ENCODE measurements at places on chromosomes 5 and 9.
A peak's percentile ranks its signal among the peaks of the same experiment; 100 is the strongest.

- DNase-seq = peak; percentile 45
Measured at GRCh38 chr9:126856326-126856877, 4.0 kb upstream of the ZBTB34 start.

DNA sequence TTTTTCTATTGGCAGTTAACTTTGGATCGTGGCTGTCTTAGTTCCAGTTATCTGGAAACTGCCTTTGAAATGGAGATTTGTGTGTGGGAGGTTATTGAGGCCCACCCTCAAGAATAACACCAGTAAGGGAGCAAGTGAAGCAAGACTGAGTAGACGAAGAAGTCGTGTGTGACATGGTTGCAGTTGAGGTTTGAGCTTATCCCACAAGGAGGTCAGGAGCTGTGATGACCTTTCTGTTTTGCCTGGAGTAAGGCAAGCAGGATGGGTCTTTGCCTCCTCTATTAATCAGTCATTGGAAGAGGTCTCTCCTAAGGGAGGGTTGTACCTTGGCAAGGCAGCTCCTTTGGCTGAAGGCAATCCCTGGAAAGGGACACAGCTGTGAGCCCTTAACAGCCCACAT lies 49.6 kb upstream of the CTXN3 start:
- no peak for DNase-seq

DNA sequence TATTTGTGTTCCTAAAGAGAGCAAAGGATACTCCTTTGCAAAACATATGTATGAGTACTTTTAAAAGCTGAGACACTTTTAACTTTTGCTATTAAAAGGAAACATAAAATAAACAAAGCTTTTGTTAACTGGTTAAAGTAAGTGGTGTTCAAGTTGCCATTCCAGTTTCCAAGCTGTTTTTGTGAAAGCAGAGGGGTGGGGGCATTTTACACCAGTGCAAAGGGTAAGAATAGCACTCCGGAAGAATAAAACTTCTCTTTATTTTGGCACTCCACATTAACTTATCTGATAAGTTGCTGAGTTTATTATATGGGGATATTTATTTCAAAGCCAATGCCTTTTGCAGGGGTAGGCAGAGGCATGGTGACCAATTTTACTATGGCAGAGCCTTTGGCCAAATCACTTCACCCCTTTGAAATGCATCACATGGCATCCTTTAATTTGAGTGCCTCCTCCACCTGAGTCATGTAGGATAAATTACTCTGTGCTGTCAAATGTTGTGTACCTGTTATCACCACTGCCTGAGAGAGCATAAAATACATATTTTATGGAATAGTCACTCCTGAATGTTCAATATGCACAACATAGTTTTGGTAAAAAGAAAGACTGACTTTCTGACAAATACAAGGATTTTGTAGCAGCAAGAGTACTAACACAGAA lies 62.9 kb downstream of the MLLT3 start:
- DNase-seq = no peak

DNA sequence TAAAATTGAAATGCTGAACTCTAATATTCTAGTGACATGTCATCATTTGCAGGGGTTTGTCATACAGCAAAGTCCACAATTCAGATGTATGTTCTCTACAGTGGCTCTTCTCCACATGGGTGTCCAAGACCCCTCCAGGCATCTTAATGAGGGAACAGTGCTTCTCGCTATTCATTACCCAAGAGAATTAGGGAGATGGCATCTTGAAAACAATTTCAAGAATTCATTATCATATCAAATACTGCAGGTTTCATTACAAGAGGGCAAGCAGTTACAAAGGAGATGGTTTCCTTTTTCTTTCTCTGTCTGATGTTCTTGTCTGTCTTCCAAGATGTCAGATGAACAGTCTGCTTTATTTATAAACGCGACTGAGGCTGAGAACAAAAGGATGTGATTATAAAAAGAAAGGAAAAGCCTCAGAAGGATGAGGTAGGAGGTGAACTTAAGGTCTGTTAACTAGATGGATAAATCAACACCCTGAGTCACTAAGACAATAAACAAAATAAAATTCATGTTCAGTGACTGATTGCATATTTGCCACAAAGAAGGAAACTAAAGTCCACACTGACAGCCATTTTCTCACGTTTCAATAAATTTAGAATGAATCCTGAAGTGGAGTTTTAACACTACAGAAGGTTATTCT lies 326.7 kb upstream of the EFNA5 start:
- no peak for DNase-seq

DNA sequence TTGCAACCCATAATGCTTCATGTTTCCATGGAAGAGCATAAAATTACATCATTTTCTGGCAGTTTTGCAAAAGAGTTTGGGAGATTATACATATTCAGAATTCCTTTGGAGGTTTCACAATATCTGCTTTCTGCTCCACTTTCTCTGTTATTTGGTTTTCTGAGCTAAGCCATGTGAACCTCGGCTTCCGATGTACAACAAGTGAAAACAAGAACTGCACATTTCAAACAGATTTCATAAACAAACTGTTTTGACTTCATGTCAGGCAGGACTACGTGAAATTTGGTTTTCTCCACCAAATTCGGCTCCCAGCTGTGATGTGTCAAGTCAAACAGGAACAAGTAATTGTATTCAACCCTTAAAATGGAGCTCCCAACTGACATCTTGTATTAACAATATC lies 609.8 kb downstream of the IRX1 start:
- no peak for DNase-seq

GRCh38 chr5:157816682-157817386 lies 42.1 kb downstream of the CLINT1 start:
- DNase-seq = peak; percentile 13

- no peak for DNase-seq
Measured at GRCh38 chr9:120066315-120066714, 513.7 kb downstream of the CDK5RAP2 start.

GRCh38 chr5:55227664-55228430 lies 732 bp upstream of the MCIDAS start:
- peak; percentile 6 for DNase-seq

GRCh38 chr5:56656846-56657726 lies 158.3 kb upstream of the MAP3K1 start:
- no peak for DNase-seq

- no peak for DNase-seq
Measured at GRCh38 chr5:58188262-58188651, 271.6 kb downstream of the PLK2 start.

DNA sequence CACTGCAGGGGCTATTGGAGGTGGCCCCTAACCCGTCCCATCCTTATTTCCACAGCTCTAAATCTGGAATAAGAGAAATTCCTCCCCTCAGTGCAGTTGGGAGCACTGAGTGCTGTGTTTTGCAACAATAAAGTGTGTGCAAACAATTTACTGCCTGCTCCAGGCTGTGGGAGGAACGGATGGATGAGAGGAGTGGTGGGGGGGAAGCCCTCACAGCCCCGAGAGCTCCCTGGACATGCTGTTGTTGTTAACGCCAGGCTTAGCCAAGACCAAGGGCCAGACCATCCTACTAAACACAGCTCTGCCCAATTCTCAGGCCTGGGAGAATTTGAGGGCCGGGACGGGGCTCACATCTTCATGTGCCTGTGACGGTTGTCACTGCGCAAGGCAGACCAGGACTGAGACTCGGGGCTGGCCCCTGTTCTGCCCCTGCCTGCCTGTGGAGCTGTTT lies 200.2 kb downstream of the DAB2IP start:
- DNase-seq = no peak

DNA sequence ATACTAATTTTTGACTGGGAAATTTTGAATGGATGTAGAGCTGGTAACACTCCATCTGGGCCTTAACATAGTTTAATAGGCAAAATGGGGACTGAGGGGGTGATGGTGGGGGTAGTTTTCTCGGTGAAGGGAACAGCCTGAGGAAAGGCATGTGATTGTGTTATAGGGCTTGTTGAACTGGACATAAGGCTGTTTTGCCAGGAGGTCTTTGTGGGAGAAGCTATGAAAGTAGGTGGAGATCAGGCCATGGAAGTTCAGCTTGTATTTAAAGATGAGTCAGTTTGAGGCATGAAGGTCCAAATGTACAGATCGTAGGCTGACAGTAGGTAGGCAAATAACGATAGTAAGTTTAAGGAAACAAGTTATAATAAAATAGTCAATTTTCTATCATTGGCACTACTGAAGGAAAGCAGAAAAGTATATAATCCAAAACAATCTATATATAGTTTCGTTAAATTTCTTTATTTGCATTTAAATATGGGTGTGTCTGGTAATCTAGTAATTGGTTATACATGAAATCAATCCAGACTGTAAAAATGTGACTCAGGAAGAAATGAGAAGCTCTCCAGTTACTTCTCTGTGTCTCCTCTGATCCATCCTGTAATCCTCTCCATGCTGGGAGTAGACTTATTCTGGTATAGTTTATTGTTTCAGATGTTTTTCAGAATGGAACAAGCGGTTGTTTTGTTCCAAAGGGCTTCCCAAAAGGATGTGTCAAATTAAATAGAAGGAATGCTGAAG lies 2.8 kb downstream of the CSNK1G3 start:
- DNase-seq = no peak

DNA sequence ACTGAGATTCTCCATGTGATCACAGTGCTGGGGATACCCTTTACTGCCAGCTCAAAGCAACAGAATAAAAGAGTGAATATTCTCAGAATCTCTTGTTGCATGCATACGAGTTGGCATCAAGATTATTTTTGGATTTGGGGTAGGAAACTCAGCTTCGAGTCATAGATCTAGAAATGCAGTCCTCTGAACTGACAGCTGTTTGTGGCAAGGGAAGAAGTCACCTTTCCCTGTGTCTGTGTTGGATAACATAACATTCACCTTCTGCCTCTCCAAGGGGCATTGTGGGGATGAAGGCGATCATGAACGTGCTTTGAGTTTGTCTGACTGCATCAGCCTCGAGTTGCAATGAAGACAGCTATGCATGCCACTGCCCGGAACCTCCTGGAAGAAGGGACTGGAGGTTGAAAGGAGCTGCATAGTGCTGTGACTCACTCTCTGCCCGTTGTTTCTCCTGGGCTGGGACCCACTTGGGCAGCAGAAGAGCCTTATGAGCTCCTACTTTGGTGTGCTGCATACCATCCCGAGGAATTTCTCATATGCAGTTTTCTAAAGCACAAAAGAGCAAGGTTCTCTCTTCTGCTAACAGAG lies 231.7 kb downstream of the ARHGAP26 start:
- DNase-seq = no peak

DNA sequence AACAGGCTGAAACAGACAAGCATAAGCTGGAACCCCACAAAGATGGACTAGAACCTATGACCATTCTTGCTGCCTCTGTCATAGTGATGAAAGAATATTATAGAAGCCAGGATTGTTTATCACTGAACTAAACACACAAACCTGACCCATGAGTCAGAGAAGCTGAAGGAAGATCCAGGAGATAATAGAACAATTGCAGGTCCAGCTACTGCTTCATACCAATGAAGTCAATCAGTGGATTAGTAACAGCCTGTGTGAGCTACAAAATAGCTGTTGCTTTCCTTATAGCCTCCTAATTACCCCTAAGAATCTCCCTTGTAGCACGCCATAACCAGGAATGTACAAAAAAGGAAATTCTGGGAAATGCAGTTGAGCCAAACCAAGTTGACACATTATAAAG lies 459.9 kb upstream of the ZNF462 start:
- DNase-seq = no peak

- DNase-seq = no peak
Measured at GRCh38 chr9:113787871-113788270, 88.2 kb upstream of the ZNF618 start.

DNA sequence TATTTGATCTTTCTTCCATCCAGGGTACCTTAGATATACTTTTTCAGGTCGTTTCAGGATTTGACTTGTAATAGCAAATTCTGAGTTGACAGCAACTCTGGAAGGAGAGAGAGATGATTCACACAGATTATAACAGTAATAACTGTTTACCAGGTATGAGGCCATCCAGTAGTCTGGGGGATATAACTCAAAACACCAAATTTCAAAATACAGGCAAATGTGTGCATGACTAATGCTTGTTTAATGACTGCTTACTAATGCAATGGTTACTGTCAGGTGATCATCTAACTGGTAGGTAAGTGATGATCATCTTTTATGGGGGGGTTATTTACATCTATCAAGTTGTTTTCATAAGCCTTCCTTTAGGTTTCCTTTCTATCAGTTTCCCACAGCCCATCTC lies 412.3 kb downstream of the MAT2B start:
- DNase-seq = no peak

DNA sequence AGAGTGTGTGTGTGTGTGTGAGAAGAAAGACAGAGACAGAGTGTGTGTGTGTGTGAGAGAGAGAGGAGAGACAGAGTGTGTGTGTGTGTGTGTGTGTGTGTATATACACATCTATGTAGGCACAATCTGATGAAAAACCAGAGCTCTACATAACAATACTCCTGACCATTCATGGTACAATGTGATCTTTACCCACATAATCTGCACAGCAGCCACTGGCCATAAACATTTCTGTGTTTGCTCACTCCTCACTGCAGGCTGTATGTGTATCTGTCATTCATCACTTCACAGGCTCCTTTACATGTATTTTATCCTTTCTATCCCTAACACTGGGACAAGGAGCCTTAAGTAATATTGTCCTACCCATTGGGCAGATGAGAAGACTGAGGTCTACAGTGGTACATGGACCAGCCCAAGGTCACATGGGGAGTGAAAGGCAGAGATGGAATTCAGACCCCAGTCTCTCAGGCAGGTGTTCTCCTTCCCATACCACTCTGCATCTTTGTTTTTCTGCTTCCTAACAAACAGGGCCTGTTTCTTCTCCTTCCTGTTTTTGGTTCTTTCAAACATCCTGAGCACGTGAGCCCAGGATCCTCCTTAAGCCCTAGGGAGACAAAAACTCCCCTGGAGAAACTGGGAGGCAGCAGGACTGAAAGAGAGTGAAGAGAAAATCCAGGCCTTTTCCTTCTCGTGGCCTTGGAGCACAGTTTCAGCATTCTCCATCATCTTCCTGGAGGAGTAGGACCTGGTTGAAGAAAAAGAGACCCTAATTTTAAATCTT lies 201.7 kb upstream of the MSX2 start:
- no peak for DNase-seq

DNA sequence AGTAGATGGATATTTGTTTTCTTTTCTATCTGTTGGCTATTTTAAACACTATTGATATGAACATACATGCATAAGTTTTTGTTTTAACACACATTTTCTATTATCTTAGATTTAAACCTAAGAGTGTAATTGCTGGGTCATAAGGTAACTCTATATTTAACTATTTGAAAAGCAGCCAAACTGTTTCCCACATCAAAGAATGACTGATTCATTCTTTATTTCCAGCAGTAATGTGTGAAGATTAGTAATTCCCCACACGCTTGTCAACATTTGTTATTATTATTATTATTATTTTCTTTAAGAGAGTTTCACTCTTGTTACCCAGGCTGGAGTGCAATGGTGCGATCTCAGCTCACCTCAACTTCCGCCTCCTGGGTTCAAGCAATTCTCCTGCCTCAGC lies 1495.8 kb downstream of the EFNA5 start:
- DNase-seq = no peak

- peak; percentile 22 for DNase-seq
Measured at GRCh38 chr5:93673316-93673954, 68.0 kb downstream of the POU5F2 start.

DNA sequence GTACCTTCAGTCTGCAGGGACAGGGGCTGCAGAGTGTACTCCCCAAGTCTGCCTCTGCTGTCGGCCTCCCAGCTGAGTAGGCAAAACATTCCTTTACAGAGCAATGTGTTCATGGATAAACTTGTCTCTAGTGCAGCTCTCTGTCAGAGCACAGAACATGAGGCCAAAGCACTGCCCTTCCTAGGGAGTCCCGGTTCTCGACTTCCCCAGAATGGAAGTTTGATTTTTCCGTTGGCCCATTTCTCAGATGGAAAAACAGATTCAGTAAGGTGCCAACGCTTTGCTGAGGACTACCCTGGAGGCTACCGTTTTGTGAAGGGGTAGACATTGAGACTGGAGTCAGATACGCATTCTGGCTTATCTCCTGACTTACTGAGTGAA lies 422 bp upstream of the TRIM32 start:
- no peak for DNase-seq

GRCh38 chr9:125885405-125886034 lies 138.3 kb downstream of the PBX3 start:
- DNase-seq = no peak

Measured in DMS79 treated with DMSO at 0.1 percent for 48 hours (cell line).